ENCODE measurements at places on chromosomes 7 and 10.
A peak's percentile ranks its signal among the peaks of the same experiment; 100 is the strongest.

DNA sequence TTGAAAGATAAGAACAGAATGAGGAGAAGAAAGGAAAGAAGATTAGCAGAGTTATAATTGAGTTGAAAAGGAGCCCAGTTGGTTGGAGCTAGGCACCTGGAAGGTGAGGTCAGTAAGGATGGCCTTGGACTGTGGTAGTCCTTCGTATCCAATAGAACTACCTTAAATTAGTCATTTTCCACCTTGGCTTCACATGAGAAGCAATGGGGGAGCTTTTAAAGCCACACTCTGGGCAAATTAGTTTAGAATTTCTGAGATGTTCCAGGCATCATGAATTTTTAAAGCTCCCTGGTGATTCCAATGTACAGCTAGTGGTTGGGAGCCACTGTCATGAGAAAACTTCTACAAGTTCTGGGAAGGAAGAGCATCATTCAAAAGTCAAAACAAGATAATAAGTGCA lies 27.3 kb upstream of the CYP3A5 start:
- DNase-seq: no peak

DNA sequence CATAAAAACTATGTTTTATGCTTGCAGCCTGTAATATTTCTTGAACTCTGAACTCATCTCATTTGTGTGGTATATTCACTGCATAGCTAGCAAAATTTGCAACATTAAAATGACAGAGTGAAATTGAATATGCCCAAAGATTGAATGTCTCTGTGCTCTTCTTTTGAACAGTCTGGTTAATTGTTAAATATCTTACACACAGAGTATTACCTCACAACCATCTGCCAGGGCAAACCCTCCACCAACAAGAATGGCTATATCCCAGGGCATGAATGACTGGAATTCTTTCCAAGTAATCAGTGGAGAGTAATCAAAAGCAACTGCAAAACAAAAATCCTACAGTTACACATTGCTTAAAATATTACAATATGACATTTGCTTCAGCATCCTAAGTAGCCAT lies 76.9 kb downstream of the SLC13A1 start:
- DNase-seq: no peak

DNA sequence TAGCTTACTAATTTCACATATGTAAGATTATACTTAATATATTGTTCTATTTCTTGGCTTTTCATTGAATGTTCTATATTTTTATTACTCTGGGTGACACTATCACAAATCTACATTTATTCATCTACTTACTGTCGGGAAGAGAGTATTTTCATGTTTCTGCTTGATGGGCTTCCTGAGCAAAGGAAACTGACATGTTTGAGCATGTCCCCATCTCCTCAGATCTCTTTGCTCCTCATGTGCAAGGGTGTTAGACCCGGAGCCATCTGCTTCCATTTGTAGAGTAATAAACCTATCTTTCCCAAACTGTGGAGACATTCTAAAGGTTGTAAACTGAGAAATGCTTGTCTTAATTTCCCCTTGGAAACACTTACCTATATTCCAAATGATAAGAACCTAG lies 103.5 kb downstream of the LSMEM1 start:
- peak; percentile 47 for DNase-seq

GRCh38 chr7:102096706-102097427 lies 189.8 kb upstream of the SH2B2 start:
- no peak for DNase-seq

GRCh38 chr7:152989889-152990380 lies 230.4 kb downstream of the ACTR3B start:
- no peak for DNase-seq

GRCh38 chr10:11906714-11907113 lies 83.6 kb downstream of the PROSER2 start:
- no peak for DNase-seq

DNA sequence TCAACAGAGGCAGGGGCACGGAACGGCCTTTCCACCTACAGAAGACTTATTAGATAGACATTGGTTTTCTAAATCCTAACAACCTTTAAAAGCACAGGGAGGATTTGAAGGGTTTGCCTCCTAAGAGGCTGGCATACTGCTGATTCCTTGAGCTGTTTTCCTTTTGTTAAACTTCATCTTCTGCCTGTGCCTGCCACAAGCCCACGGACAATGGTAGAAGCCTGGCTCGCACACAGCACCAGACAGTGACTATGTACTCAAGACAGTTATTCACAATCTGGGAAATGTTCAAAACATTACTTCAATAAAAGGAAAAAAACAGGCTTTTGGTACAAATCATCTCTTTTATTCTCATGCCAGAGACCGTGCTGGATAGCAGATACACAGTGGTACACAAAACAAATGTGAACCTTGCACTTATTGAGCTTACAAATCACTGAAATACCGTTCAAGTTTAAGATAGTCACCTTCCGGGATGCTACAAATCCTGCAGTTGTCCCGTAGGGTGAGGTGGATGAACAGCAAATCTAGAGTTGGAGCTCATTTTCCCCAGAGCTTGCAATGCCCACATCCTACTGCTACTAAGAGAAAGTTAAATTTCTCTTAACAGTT lies 63.9 kb downstream of the VPS41 start:
- DNase-seq: no peak

DNA sequence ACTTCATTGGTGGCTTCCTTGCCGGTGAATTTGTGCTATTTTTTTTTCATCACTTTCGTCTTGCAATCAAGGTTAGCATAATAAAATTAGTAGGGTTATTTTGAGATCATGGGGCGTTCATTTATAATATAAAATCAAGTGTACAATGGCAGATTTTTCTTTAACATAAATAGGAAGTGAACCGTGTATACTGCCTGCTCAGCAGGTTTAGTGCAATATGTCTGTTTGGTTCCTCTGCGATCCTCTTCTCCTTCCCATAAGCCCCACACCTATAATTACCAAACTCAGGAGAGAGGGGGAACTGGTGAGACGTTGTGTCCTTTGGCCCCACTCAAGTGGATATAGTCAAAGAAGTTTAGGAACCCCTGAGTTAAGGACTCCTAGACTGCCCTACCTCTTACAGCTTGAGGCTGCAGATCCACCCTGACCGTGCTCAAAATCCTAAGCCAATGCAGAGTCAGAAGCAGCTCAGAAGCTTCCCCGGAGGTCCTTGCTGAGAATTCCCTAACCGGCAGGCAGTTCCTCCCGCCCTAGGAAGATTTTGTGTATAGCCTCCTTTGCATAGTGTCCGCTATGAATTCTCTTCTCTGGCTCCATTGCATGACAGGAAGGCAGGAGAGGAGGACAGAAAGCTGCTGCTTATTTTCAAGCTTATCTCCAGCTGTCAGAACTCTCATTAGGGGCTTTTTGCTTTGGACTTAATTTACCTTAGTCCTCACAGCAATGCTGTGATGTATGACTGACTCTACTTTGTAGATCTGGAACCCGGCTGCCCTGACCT lies 41.5 kb downstream of the PYROXD2 start:
- no peak for DNase-seq

DNA sequence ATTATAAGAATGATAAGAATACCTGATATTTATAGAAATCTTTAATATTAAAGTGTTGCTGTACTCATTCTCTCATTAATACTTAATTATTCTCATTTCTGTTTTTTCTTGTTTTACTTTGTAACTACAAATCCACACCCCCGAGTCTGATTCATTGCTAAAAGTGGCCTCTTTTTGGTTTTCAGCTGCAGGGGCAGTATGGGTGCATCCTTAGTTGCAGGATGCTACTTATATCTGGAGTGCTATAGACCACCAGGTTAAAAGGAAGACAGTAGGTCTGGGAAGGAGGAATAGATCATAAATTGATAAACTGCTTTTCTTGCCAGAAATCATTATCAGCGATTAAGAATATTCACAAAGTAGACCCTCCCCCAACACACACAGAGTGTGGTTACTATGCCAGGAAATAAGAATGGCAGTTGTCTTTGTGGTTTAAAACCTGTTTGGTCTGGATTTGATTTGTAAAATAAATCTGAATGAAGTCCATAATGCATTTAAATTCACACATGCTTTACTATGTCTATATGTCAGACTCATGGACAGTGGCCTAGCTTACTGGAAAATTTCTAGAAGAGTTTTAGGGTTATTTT lies 96.5 kb downstream of the NRF1 start:
- no peak for DNase-seq

DNA sequence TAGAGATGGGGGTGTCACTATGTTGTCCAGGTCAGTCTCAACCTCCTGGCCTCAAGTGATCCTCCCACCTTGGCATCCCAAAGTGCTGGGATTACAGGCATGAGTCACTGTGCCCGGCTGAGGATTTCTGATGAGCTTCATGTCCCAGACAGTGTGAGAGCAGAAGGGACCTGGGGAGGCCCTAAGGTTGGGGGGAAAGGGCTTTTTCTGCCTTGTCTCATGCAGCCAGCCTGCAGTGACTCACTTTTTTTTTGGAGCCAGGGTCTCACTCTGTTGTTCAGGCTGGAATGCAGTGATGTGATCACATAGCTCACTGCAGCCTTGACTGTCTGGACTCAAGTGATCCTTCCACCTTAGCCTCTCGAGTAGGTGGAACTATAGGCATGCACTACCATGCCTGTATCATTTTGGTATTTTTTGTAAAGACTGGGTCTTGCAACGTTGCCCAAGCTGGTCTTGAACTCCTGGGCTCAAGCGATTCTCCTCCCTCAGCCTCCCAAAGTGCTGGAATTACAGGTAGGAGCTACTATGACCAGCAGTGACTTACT lies 14.6 kb downstream of the COL26A1 start:
- DNase-seq: peak; percentile 16

DNA sequence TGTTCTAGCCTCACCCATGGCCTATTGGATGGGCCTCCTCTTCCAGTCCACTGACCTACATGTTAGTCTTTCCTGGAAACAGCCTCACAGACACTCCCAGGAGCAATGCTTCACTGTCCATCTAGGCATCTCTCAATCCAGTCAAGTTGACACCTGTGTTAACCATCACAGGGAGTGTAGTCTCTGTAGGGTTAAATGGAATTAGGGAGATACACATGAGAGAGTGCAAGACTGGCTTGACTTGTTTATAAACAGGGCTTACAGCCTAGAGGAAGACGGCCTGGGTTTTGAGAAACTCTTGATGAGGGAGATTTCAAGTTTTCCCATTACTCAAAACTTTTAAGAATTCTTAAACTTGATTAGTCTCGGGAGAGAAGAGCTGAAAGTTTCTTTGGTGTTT lies 18.9 kb upstream of the PRSS37 start:
- no peak for DNase-seq

- no peak for DNase-seq
Observed at GRCh38 chr10:102241032-102241443, 274 bp downstream of the PITX3 start.
